ENCODE measurements at places on chromosomes 7 and 10. TPM values are rescaled to one million over a fixed set of nuclear protein-coding genes. Genes with fewer than 3 reads are reported as not detected.

- no peak for DNase-seq
These were observed 57.2 kb upstream of the SMNDC1 start for GRCh38 chr10:110361800-110362456.

GRCh38 chr10:21527598-21528235, 2.2 kb upstream of the SKIDA1 start:
- DNase-seq = no peak

SPDYE6 gene
- total RNA-seq = not detected

- DNase-seq = no peak
These were observed 2.0 kb upstream of the HMX3 start for GRCh38 chr10:123133541-123134342.

Measured in activated CD8-positive, alpha-beta T cell treated with anti-CD3 and anti-CD28 coated beads, Interleukin-2, amount 10 ng/mL, durations not matched to agents 7 days and 5 days (primary cell).